ENCODE measurements at places on chromosomes 12 and 14.

DNA sequence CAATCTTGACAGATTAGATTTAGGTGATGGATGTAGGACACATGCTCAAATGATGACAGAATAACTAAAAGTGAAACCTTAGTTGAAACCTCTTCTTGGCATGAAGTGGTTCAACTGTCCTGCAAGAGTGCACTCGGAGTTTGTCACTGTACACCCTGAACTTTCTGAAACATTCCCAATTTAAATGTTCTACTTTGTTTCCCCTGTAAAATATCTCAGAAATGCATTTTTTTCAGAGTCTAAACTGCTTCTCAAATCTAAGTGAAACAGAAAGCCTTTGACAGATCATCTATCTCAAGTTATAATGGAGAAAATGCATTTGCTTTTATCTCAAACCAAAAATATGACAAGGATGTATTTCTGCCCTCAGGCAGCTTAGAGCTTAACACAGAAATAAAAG lies 66.0 kb downstream of the BHLHE41 start:
- no peak for DNase-seq

DNA sequence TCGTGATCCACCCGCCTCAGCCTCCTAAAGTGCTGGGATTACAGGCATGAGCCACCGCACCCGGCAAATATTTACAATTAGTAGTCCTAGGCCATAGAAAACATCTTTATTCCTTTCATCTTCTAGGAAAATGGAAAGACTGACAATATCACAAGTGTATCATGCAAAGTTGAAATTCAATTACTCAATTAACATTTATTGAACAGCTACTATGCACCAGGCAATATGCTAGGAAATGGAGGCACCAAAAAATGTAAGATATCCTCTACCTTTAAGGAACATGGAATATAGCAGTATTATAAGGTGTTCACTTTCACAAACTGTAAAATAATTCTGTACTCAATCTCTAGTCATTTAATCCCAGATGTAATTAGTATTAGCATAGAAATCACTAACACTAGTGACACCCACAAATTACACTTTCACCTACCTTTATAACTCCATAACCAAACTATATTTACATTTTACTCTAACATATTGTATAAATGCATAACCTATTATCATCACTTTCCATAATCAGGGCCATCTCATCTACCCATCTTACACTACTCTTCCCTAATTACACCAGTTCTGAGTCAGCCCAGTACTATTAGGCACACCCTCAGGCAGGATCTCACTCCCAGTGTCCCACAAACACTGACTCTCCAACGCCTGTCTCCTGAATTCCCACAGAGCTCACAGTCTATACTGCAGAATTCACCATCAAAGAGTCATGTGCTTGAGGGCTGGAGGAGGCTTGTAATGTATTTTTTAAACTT lies 10.4 kb downstream of the CORO1C start:
- no peak for DNase-seq

DNA sequence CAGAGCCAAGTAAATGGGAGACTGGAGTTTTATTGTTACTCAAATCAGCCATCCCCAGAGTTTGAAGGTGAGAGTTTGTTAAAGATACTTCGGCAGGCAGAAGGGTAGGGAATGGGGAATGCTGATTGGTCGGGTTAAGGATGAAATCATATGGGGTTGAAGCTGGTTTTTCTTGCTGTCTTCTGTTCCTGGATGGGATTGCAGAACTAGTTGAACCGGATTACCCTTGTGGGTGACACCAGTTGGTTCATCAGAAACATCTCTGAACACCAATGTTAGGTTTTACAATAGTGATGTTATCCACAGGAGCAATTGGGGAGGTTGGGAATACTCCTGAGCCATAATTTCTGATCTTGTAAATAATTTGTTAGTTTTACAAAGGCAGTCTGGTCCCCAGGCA lies 18.7 kb upstream of the SMCO2 start:
- DNase-seq, result no peak

- no peak for DNase-seq
Observed at GRCh38 chr12:64955746-64956145, 131.3 kb downstream of the TBC1D30 start.

DNA sequence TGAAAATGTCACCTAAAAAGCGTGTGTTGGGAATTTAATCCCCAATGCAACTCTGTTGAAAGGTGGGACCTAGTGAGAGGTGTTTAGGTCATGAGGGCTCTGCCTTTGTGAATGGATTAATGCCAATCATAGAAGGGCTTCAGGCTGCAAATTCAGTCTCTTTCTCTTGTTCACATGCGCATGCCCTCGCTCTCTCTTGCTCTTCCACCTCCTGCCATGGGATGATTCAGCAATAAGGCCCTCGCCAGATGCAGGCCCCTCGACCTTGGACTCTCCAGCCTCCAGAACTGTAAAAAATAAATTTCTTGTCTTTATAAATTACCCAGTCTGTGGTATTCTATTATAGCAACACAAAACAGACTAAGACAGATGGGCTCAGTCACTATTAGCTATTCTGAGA lies 55.4 kb downstream of the PLXNC1 start:
- no peak for DNase-seq

- no peak for DNase-seq
Observed at GRCh38 chr14:55438066-55438683, 2.2 kb downstream of the TBPL2 start.

DNA sequence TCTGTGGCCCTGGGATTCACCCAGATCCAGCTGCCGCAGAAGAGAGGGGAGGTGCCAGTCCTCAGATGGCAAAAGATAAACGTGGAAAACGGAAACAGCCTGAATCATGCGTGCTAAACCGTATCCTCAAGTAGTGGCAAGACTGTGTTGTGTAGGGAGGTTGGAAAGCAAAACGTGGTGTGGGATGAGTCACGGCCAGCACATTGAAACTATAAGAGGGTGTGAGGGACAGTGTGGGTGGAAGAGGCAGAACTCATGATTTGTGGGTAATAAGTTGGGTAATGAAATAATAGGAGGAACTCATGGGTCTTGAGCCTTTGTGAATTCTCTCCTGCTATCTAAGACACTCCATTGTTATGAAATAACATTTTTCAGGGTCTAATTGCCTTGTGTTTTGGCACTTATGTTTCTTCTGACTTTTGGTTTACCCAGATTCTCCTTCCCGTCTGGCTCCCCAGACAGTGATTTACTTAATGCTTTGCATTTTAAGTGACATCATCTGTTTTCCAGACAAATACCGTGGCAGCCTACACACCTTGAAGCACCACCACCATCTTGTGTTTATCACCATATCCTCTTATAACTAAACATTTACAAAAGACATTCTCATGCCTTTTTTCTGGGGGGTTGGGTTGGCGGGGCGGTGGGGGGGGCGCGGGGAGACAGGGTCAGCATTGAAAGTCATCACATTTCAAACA lies 62.3 kb upstream of the PTCSC3 start:
- no peak for DNase-seq

GRCh38 chr12:31035226-31035625 lies 38.4 kb upstream of the DDX11 start:
- no peak for DNase-seq

- DNase-seq, result no peak
Observed at GRCh38 chr14:78070344-78070743, 99.8 kb upstream of the NRXN3 start.

- no peak for DNase-seq
Observed at GRCh38 chr12:56840922-56841321, 77.8 kb downstream of the HSD17B6 start.

DNA sequence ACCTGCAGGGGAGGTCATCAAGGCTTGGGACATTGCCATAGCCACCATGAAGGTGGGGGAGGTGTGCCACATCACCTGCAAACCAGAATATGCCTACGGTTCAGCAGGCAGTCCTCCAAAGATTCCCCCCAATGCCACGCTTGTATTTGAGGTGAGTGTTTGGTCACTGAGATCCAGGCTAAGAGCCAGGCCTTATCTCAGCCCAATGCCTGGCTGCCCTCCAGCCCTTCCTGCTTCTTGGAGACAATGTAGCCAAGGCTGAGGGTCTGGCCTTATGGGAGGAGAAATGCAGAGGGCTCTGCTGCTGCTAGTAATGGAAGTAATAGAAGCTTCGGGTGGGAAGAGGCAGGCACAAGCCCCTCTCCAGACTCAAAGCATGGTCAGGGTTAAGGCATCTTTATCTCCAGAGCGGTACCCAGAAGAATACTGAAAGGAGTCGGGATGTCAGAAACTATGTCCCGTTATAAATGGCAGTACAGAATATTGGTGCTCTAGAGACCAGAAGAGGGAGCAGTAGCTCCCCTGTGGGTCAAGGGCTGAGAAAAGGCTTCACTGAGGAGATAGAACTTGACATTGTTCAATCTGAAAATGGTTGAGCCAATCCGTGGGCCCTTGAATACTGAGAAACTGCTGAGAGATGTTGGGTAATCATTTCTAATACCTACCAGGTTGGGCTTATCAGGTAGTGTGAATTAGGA lies 3.1 kb downstream of the FKBP4 start:
- DNase-seq, result no peak

GRCh38 chr14:28813810-28814209 lies 47.2 kb downstream of the FOXG1 start:
- DNase-seq, result no peak

GRCh38 chr12:123532019-123532418 lies 1.5 kb downstream of the RILPL1 start:
- DNase-seq, result no peak

- no peak for DNase-seq
Observed at GRCh38 chr14:68692916-68693771, 99.7 kb downstream of the ZFP36L1 start.

DNA sequence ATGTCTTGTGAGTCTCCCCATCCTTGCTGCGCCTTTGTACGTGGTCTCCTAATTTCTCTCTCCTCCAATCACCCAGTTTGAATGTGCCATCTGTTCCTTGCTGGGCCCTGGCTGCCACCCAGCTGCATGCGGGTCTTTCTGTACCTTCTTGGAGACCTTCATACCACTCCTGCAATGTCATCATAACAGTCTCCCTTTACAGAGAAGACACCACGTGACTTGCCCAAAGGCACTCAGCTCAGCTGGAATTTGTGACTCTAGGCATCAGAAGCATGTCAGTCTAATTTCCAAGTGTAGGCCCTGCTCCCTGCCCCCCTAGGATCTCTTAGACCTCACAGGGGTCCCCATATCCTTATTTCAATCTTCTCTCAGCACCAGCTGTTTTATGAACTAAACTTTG lies 284.2 kb downstream of the TTC8 start:
- no peak for DNase-seq

DNA sequence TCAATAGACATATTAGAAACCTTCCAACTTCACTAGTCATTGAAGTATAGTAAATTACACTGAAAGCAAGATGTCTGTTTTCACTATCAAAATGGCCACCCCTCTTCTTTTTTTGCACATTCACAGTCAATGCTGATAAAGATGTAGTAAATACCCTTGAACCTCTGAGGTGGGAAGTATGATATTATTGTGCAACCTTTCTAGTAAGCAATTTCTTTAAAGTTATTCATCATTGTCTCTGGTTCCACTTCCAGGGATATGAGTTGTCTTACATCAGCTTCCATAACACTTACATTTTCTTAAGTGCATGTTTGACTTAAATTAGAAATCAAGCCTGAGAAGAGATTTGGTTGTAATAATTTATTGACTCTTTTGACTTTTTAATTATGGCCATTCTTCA lies 453.9 kb upstream of the MGAT4C start:
- DNase-seq, result no peak

DNA sequence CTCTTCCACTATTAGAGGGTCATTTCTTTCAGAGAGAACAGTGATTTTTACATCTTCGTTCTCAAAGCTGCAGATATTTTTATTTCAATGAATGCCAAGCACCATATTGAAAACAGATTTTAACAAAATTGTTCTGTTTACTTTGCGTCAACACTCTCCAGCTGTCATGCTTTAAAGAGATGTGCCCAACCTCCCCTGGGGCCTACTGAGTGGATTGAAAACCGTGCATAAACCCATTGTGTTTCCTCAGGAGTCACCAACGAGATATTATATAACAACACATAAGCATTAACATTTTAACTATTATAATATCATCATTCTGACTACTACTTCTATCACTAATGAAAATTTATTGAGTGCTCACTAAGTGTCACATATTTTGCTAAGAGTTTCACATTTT lies 81.6 kb downstream of the MYF5 start:
- no peak for DNase-seq

DNA sequence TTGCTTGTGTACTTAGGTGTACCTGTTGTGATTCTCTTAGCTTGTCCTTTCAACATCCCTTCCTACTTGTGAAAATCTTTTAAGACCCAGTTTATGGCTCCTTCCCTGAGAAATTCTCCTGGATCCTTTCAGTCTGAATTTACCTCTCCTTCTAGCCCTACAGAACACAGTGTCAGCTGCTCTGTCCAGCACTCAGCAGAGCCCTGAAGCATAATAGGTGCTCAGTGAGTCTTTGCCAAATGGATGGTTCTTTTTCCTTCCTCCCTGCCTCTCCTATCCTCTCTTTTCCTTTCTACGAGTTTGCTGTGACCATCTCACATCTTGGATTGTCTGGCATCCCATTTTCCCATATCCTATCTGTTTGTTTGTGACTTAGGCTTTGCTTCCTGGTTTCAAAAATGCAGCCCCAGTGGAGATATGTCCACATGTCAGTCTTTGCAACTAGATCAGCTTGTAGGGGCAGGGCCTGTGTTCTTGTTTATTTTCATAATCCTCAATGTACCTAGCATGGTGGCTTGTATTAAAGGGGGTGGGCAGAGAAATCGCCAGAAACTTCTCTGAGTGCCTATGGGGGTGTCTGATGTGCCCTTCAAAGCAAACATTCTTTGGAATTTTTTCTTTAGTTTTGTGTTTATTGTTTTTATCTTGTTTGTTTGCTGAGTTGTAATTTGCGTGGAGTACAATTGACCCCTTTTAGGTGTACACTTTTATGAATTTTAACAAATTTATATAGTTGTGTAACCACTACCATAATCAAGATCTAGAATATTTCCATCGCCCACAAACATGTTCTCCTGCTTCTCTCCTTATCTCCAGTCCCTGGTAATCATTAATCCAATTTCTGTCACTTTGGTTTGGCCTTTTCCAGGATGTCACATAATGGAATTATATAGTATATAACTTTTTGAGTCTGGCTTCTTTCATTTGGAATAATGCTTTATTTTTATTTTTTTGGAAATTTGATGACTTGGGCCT lies 62.8 kb downstream of the SMOC1 start:
- no peak for DNase-seq

DNA sequence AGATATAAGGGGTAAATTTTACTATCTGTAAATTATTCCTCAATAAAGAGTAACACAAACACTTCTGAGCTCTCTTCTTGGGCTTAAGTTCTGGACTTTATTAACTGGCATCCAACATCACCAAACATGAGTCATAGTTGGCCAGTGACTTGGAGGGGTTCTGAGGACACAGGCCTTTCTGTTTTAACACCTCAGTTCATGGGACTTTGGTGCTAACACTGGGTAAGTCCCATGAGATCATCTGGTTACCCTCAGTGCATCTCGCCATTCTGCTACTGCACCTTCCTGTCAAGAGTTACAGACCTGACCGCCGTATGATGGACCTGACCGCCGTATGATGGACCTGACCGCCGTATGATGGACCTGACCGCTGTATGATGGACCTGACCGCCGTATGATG lies 9.9 kb downstream of the SLC15A4 start:
- no peak for DNase-seq

- DNase-seq, result no peak
Observed at GRCh38 chr14:51006781-51007211, 62.5 kb upstream of the PYGL start.
